ENCODE measurements at places on chromosomes 12 and 14.
A peak's percentile ranks its signal among the peaks of the same experiment; 100 is the strongest.

DNA sequence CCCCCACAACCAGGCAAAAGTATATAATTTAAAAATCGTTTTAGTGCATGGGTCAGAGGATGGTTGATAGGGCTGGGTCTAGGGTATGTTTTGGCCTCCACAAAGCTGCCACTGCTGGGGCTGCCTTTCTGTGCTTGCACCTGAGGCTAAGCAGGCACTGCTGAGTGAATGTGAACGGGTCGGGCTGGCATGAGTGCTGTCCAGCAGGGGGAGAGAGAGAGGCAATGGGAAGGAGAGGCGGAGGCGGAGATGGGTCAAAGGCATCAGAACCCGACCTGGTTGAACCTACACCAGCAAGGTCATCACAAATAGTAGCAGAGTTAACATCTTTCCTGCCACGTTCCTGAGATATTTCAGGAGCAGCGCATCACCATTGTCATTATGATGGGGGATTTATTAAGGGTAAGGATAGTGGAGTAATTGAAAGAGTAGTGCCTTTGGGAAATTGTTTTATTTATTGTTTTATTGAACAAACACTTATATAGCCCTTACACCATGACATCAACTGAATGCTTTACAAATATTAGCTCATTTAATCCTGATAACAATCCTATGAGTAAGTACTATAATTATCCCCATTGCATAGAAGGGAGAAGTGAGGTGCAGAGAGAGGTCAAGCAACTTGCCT is 5.8 kb upstream of the NRXN3 start:
- DNase-seq: no peak

- peak; percentile 38 for DNase-seq
Measured at GRCh38 chr14:100341301-100342031, 18.3 kb downstream of the SLC25A47 start.

GRCh38 chr12:109110988-109111495 is 5.3 kb upstream of the ACACB start:
- peak; percentile 61 for DNase-seq

GRCh38 chr14:71497645-71498086 is 434.6 kb upstream of the RGS6 start:
- DNase-seq: no peak

DNA sequence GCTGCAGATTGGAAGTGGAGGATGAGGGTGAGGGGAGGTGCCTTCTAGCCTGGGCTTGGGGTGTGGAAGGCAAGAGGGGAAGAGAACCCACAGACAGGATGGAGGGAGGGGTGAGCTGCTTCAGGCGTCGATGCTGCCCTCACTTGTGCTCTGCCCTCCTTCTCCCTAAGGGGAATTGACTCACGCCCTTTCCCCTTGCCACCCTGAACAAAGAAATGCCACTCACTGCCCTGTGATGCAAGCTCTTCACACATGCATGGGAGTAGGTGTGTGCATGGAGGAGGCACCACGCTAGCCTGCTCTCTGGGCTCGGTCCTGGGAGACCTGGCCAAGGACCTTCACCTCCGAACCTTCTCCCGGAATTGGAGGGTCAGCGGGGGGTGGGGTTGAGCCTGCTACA is 35.7 kb upstream of the PRMT8 start:
- DNase-seq: no peak

GRCh38 chr12:69666798-69667197 is 32.3 kb downstream of the BEST3 start:
- no peak for DNase-seq

DNA sequence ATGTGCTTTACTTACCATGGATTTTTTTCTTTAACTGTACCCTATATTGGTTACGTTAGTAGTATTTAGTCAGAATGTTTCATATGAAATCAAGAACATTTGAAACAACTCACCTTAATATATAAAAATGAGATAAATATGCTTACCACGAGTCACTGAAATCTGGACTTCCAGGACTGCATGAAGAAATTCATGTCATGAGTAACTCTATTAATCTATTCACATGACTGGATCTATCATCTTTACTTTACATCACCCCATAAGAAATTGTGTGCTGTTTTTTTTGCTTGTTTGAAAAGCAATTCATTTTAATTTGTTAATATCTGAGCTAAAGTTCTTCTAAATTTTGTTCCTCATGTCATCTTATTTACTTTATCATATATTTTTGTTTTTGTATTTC is 5.2 kb downstream of the EPYC start:
- no peak for DNase-seq

DNA sequence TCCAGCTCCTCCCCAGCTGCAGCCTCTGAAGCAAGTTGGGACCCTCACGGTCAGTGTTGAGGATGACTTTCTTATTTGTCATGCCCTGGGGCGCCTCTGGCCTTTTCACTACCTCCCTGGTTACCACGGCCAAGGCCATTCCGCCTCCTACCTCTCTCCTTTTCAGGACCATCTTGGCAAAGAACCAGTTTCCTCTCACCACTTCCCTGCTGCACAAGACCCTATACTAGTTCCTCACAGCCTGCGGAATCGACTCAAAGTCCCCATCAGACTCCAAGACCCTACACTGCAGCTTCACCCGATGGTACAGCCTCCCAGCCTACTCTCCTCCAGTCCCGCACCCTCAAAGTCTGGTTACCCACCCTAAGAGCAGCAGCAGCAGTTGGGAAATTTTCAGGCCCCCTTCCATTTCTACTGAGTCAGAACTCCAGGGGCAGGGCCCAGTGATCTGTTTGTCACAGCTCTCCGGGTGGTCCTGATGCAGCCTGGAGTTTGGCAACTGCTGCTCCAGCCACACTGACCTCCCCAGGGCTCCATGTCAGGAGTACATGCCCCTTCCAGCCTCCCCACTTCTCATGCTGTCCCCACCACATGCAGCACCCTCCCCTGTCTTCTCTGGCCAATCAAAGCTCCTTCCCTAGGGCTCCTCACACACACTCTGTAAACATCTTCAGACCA is 5.4 kb downstream of the VWF start:
- no peak for DNase-seq

DNA sequence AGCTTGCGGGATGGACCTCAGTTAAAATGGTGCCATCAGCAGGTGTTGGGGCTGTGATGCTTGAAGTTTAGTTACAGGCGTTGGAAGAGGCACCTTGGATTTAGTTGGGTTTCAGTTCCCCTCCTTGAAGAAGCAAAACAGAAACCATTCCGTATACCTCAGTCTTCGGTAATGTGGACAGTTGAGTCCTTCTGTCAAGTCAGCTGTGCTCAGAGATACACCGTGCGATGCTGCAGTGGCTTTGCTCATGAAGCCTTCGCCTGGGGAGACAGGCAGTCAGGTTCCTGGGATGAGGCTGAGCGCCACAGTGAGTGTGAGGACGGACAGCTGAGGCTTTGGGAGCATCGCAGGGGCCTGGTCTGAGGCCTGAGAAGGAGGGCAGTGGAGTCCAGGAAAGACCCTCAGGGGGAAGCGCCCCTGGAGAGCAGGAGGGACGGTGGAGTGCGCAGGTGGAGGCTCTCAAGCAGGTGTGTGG is 7.4 kb downstream of the RAN start:
- DNase-seq: no peak

DNA sequence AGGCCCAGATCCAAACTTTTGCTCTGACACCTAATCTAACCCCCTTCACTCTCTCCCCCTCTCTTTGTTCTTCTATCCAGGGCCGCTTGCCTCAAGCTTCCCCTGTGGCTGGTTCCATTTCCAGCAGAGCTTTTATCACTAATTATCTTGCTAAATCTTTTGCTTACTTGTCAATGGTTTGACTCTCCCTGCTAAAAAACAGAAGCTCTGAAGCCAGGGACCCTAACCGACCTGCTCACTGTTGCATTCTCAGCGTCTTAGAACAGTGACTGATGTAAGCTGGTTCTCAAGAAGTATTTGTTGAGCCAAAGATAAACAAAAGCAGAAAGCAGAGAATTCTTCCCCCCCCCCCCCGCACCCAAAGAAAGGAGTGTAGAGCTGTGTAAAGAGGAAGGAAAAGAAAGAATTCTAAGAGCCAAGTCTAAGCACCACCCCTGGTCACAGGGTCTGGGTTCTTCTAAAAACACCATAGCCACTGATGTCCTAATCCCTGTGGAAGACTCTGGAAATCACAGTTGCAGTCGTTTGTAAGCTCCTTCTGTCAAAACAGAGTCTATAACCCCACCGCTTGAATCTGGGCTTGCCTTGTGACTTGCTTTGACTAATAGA is 385.8 kb downstream of the MED13L start:
- DNase-seq: no peak

DNA sequence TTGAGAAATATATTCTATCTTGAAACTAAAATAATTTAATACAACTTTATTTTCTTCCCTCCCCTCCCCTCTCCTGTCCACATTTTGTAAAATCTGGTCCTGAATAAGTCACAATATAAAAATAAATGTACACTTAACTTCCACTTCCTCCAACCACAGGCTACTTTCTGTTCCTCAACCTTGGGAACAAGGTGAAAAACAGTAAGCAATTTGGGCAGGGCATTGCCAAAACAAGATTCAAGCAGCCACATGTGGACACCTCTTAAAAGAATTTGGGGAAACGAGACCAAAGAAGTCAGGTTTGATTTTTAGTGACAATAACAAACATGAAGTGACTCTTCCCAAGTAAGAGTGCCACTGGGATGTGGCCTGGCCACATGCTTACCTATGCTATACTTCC is 115.7 kb downstream of the PTPRQ start:
- no peak for DNase-seq

- DNase-seq: no peak
Measured at GRCh38 chr12:125329239-125330102, 264.2 kb downstream of the AACS start.

- no peak for DNase-seq
Measured at GRCh38 chr14:104928391-104929133, 3.9 kb downstream of the PLD4 start.

GRCh38 chr12:29743801-29744200 is 39.9 kb downstream of the TMTC1 start:
- DNase-seq: no peak

GRCh38 chr14:74221741-74222140 is 17.5 kb upstream of the VSX2 start:
- no peak for DNase-seq

GRCh38 chr14:39488600-39488999 is 56.4 kb upstream of the FBXO33 start:
- no peak for DNase-seq

DNA sequence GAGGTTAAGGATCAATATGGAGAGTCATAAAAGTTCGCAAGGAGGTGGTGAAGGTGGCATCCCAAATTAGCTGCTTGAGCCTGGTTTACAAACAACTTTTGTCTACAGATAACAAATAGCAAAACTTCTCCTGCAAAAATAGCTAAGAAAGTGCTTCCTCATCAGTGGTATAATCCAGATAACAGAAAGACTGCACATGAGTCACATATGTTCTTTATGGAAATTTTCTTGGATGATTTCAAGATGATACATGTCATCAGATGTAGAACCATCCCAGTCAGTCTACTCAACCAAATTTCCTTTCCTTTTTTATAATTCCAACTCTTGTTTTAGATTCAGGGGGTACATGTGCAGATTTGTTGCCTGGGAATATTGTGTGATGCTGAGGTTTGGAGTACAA is 133.0 kb downstream of the BTG1 start:
- no peak for DNase-seq

GRCh38 chr14:98960617-98961013 is 311.4 kb downstream of the BCL11B start:
- DNase-seq: no peak

- no peak for DNase-seq
Measured at GRCh38 chr14:94120667-94121340, 8.6 kb downstream of the IFI27L2 start.

All from CD4-positive, alpha-beta T cell treated with Interleukin-17A for 1 hour (primary cell).